ENCODE measurements at places on chromosomes 2 and 18.

- no peak for DNase-seq
These were observed 64.1 kb downstream of the SLC66A2 start for GRCh38 chr18:79887181-79888000.

DNA sequence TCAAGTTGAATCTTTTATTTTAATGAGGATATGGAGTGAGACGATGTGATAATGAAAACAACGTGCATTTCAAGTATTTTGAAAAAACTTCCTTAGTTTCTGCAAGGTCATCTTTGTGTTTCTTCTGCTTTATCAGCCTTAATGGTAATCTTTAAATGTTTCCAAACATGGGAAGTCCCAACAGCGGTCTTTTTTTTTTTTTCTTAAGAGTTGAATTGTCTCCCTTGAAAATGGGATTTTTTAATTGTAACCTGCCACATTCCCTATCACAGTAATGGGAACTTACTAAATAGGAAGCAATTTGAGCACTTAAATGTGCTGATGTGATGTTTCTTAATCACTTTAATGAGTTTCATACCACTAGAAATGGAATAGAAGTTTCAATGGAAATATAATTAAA, 45.8 kb downstream of the ATIC start:
- no peak for DNase-seq

GRCh38 chr18:79528846-79529245, 133.1 kb downstream of the NFATC1 start:
- DNase-seq: peak; percentile 81

GRCh38 chr18:62839874-62840713, 124.8 kb downstream of the PHLPP1 start:
- peak; percentile 25 for DNase-seq

DNA sequence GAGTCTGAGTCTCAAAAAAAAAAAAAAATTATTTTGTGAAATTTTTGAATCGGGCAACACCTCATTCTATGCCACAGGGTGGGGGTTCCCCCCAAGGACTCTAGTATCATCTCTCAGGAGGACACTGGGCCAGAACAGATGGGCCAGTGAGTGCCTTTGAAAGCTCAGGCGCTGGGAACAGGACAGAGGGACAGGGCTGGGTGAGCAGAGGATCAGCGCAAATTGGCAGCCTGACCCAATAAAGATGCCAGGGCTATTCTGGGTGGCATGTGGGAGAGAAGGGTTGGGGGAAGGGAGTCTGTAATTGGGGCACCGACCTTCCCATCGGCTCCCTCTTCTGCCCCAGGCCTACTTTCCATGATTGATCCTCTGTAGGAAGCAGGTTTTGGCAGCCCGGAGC, 44.0 kb downstream of the KIF3C start:
- no peak for DNase-seq

GRCh38 chr2:33420726-33421125, 55.7 kb upstream of the RASGRP3 start:
- DNase-seq: no peak

- no peak for DNase-seq
These were observed 503 bp downstream of the ZNF513 start for GRCh38 chr2:27379836-27380625.

- DNase-seq: no peak
These were observed 19.7 kb upstream of the MYCN start for GRCh38 chr2:15920696-15921095.

DNA sequence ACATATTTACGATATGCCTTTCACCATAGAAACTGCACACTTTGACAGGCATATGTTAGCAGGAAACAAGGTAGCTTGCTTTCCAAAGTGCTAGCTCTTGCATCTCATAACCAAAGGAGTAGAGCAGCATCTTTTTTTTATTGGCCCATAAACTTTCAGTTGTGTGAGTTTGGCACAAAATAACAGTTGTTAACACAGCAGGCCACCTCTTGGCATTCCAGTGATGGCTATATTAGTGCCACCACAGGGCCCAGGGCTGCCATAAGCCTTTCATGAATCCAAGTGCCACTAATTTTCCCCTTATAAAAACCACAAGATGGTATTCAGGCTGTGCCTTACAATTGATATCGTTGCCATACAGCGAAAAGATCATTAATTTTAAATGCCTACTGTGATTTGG, 40.3 kb upstream of the KLF7 start:
- DNase-seq: no peak

GRCh38 chr18:63971320-63972001, 1.6 kb downstream of the SERPINB8 start:
- DNase-seq: no peak

DNA sequence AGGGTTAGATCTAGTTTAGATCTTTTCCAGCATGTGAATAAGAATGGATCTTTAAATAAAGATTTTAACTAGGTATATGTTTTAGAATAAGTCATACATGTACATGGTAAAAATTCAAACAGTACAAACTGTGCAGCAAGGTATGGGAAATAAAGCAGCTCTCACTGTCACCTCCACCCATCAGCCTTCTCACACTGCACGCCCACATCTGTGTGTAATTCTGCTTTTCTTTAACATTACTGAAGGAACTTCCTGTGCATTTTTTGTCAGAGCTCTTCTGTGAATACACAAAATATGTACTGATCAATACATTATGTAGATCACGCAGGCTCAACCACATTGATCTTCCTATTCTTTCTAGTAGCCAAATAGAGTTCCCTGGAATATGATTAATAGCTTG, 3.4 kb downstream of the CASP8 start:
- no peak for DNase-seq

DNA sequence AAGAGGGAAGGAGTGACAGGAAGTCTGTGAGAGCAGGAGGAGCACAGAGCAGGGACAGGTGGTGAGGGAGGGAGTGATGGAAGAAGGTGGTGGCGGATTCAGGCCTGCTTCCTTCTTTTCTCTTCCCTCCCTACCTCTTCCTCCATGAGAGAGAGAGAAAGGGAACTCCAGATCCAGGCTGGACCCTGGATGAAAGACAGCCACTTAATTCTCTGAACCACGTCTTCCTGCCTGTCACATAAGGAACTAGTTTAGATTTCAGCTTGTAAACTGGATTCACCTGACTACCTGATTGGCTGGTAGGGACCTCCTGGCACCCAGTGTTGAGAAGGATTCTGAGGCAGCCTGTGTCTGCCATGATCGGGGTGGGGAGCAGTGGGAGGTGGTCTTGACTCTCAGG, 48.9 kb downstream of the PAX8 start:
- no peak for DNase-seq

GRCh38 chr18:35507623-35508022, 9.9 kb upstream of the INO80C start:
- DNase-seq: no peak

- DNase-seq: peak; percentile 53
These were observed 44.3 kb downstream of the SPRED2 start for GRCh38 chr2:65388051-65388531.

Measured in GM10248 (cell line).